ENCODE measurements at places on chromosomes 12 and 14.

GRCh38 chr14:102138961-102139285 is 774 bp upstream of the WDR20 start:
- DNase-seq, result no peak

GRCh38 chr12:58206876-58207275 is 265.5 kb downstream of the ATP23 start:
- DNase-seq, result no peak

DNA sequence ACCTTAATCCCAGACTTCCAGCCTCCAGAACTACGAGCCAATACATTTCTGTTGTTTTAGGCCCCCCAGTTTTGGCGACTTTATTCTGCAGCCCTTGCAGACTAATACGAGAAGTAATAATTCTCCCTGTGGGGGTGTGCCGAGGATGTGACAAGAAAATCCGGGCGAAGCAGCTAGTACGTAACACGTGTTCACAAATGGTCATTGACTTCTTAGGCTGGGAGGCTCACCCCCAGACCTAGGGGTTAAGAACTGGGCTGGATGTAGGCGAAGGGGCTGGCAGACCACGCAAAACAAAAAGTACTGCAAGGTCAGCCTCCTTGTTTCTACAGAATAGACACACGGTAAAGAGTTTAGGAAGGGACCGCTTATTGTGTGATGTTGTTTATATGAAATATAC is 69.8 kb upstream of the ESRRB start:
- no peak for DNase-seq

DNA sequence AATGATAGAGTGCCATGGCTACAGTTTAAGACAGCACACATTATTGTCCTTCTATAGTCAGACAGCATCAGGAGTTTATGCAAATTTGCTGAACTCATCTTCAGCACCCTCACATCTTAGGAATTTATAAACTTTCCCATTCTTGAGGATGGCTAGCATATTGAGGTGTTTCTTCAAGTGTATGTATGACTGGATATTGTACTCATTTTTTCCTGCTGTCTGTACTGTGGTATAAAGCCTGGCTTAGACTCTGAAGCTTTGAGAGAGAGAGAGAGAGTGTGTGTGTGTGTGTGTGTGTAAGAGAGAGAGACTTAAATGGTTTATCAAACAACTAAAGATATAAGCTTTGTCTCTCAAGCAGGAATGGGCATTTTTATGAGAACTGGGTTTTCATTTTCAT is 161.6 kb downstream of the PIK3C2G start:
- no peak for DNase-seq

DNA sequence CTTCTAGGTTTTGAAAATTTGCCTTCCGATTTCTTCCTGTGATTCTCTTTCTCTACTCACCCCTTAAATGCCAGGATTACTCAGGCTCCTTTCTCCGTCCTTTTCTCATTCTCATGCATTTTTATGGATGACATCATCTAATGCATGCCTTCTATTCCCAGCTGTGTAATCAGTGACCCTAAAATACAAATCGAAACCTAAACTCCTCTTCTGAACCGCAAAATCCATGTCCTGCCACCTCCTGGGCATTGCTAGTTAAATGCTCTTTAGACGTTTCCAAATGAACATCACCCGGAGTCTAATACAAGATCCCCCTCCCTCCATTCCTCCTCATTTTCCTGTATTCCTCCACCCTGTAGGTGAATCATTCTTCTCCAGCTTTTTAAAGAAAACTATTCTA is 1703.1 kb upstream of the FLRT2 start:
- no peak for DNase-seq

GRCh38 chr12:50082644-50083043 is 2.5 kb upstream of the SMARCD1 start:
- DNase-seq, result no peak

- DNase-seq, result peak; percentile 2
Measured at GRCh38 chr14:65940056-65940735, 527.7 kb downstream of the FUT8 start.

GRCh38 chr12:10279937-10280336 is 27.7 kb upstream of the KLRD1 start:
- no peak for DNase-seq

GRCh38 chr14:84976805-84977204 is 553.1 kb upstream of the FLRT2 start:
- DNase-seq, result no peak

- DNase-seq, result no peak
Measured at GRCh38 chr14:60183138-60183537, 17.9 kb upstream of the DHRS7 start.

DNA sequence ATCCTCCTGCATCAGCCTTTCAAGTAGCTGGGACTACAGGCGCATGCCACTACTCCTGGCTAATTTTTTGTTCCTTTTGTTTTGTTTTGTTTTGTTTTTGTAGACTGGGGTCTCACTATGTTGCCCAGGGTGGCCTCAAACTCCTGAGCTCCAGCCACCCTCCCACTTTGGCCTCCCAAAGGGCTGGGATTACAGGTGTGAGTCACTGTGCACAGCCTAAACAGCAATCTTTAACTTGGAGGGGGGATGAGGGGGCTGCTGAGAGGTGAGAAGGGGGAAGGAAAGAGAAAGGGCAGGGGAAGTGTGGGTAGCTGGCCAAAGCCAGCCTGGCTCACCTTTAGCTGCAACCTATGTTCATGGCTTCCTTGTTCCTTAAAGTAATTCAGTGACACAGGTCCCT is 77.4 kb downstream of the KDM2B start:
- DNase-seq, result no peak

DNA sequence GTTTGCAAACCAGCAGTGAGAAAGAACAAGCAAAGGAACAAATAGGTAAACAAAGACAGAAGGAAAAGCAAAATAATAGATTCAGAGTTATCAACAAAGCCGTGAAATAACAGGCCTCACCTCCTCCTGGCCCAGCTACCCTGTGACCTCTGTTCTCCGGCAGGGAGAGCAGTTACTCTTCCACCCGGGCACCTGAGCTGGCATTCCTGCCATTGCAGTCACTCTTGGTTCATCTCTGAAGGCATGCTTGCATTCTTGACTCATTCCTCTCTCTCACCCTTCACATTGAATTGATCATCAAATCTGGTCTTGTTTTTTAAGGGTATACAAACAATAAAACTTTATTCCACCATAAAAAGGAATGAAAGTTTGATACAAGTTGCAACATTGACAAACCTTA is 95.1 kb downstream of the TTC8 start:
- DNase-seq, result no peak

DNA sequence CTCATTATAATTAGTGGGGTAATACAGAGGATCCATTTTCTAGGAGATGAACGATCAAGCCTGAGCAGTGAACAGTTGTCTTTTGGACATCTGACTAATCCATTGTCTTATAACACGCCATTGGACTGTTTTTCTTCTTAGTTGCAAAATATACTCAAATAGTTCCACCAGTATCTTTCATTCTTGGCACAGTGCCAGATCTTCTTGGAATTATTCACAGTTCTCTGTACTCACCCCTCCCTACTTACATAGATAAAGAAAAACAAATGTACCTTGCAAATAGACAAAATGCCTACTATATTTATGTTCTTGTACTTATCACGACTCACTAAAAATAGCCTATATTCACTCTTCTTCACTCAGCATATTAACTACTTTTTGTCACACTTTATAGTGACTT is 3.8 kb downstream of the CBLN3 start:
- DNase-seq, result peak; percentile 88

- DNase-seq, result no peak
Measured at GRCh38 chr12:91104812-91105466, 6.4 kb downstream of the LUM start.

DNA sequence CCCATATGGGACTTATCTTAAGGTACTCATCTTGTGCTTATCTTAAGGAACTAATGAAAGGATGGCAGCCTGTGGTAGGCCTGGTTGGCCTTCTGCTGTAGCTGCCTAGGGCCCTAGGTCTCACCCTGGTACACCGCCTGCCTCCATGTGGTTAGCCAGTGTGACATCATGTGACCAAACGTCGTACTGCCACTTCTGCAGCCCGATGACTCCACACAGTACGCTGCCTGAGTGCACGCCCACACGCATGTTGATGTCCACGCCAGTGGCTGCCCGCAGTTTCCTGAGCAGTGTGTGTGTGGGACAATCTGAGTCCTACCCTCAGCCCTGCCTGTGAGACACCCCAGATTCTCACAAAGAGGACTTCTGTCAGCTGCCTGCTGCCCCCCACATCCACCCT is 5.1 kb downstream of the ADCY4 start:
- no peak for DNase-seq

GRCh38 chr12:96368687-96369086 is 31.6 kb downstream of the CDK17 start:
- no peak for DNase-seq

DNA sequence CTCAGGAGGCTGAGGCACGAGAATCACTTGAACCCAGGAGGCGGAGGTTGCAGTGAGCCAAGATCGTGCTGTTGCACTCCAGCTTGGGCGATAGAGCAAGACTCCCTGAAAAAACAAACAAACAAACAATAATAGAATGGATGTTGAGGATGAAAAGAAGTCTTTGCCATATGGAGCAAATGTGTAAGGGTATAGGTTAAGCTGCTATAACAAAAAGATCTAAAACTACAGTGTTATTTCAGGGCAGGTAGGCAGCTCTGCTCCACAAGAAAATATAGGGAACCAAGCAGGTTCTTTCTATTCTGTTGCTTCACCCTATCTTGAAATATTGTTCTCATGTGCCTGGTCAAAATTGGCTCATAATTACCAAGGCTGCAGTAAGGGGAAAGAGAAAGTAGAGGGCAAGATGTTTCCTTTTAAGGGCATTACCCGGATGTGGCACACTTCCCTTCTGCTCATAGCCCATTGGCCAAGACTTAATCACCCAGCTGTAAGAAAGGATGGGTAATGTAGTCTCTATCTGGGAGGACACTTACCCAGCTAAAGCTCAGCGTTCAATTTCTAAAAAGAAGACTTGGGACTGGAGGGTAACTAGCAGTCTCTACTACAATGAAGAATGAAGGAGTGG is 23.5 kb downstream of the SDSL start:
- DNase-seq, result peak; percentile 48

GRCh38 chr14:88823968-88824313 is 510 bp upstream of the TTC8 start:
- DNase-seq, result no peak

DNA sequence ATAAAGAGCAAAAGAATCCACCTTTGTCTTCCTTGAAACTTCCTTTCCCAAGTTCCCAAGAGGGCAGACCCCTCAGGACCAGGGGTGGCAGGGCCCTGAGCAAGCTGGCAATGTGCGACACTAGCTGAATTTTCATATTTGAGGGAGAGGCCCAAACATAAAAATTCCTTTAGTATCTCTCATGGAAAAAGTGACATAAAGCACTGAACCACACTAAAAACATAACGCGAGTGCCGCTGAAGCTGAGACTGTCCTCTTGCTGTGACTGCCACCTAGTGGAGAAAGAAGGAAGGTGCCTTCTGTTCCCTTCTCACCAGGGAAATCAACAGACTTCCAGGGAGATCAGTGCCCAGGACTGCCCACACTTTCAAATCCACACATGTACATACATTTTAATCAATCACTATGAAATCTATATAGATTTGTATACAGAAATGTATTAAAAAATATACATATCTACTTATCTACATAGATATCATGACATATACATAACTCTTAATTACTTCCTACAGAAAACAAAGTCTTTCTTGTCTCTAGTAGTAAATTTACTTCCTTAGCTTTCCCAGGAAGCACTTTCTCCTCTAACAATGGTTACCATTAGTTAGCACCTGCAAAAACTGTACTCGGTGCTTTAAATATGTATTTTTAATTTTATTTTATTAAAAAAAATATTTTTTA is 53.8 kb downstream of the SSH1 start:
- DNase-seq, result peak; percentile 91

DNA sequence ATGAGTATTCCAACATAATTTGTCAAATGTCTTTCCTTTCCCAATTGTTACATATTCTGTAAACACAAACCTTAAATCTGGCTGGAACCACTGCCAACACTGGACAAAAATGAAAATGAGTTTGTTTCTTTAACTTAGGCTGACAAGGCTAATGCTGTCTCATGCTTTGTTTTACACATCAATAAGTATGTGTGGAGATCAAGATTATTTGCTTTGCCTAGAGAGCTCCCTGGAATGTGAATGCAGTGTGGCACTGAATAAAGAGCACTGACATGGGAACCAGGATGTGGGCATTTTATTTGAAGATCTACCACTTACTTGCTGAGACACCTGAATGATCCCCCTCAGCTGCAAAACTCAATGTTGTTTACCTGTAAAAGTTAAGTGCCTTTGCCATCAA is 61.7 kb downstream of the RALGAPA1 start:
- DNase-seq, result peak; percentile 5

DNA sequence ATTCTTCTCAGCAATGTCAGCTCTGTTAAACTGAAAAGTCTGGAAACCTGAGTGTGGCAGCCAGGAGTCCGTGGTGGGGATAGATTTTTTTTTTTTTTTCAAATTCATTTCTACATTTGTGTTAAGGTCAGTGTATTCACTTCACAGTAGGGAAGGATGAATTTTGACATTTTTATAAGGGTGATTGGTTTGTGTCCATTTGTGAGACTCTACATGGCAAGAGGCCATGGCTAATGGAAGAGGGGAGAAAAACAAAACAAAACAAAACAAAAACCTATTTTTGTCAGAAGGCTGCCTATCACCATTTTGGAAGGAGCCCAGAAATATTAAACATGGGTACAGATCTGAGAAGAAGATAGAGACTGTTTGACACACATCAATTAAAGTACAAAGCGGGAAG is 176.1 kb downstream of the RMST start:
- DNase-seq, result no peak

DNA sequence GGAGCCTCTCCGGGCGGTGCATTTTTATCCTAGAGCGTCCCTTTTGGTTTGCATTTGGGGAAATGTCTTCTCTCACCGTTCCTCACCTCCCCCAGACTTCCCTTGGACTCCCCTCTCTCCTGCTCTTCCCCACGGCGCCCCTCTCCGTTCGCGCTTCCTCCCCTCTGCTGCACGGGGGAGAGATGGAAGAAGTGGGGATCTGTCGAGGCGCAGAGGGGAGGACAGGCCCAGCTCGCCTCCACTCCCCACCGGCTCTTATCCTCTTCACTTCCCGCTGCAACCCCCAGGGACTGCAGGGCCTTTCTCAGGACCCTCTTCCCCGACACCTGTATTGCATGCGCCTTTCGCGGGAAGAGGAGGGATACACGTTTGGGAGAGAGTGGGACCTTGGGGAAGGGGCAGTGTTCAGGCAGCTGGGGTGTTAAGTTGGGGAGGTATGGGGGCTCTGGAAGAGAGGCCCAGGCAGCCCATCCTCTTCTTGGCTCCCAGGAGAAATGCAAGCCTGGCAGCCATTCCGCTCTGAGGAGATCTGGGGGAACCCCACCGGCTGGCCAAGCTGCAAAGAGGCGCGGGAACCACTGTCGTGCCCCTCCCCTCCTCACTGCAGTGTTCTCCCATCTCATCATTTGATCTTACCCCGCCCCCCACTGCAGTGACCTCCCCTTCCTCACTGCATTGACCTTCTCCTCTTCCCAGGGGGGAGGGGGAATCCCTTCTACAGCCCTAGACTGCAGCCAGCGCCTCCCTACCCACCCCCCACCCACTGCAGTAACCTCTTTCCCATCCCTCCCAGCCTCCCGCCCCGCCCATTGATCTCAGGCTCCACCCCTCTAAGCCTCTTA is 788 bp downstream of the ENO2 start:
- DNase-seq, result no peak

- DNase-seq, result no peak
Measured at GRCh38 chr12:3042826-3043225, 34.4 kb upstream of the TSPAN9 start.

Measured in lung microvascular endothelial cell (primary cell).